Activated CD8-positive, alpha-beta T cell treated with anti-CD3 and anti-CD28 coated beads, Interleukin-2, amount 10 ng/mL, durations not matched to agents 7 days and 5 days (primary cell): ENCODE measurements at places on chromosomes 7 and 10. TPM values are rescaled to one million over a fixed set of nuclear protein-coding genes. Genes with fewer than 3 reads are reported as not detected.

- no peak for DNase-seq
Measured at GRCh38 chr7:2107386-2108070, 125.2 kb downstream of the MAD1L1 start.

- DNase-seq = no peak
Measured at GRCh38 chr10:90149563-90149962, 448.2 kb downstream of the KIF20B start.

DNA sequence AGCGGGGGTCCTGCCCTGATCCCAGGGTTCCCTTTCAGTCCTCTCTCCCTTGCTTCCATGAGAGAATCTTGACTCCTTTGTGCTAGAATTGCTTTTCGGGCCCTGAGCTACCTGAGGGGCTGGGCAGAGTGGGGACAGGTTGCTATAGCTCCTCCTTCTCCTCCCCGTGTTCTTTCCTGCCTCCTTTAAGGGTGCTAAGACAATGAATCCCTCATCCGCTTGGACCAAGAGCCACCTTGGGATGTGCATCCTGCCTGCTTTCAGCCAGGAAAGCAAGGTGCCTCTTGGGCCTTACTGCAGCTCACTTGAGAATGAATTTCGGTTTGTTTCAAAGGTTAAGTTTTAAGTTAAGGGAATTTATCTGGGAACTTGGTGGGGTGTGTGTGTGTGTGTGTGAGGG is 53.6 kb downstream of the ADRA2A start:
- DNase-seq = no peak

- no peak for DNase-seq
Measured at GRCh38 chr7:148699782-148700629, 1.3 kb downstream of the CUL1 start.

- DNase-seq = no peak
Measured at GRCh38 chr10:131226446-131227162, 84.9 kb downstream of the TCERG1L start.

GRCh38 chr10:6012121-6012905 is 35.0 kb upstream of the IL15RA start:
- peak; percentile 21 for DNase-seq

GRCh38 chr7:26346611-26347203 is 55.0 kb downstream of the SNX10 start:
- DNase-seq = no peak

DNA sequence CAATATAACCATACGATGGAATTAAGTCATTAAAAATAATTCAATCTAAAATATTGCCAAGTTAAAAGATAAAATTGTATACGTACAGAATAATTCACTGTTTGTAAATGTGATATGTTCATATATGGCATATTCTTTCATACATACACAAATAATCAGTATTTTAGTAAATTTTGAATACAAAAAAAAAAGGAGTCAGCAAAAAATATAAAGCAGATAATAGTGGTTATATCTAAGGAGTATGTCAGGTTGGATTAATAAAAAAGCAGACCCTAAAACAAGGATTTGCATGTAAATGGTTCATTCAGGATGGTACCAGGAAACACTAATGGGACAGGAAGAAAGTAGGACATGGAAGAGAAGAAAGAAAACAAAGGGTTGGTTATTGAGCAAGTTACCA is 59.5 kb downstream of the XPNPEP1 start:
- no peak for DNase-seq

Gene PEX1
- 16.8 TPM for total RNA-seq

Gene LDB3
- not detected for total RNA-seq

DNA sequence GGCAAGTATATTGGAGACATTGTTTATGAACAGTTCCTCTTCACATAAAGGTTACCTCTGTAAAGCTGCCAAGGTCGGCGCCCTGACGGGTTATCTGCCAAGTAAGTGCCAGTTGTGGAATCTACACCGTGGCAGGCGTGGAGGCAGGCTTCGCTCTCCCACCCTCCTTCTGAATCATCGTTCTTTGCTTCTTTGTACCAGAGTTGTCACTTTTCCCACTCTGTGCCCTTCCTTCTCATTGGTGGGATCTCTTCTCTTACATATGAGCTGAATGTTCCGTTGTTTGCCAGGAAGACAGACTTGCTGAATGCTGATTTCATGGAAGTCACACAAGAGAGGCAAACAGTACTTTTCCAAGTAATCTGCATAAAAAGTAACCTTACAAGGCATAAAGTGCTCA is 40.6 kb upstream of the PTPRZ1 start:
- no peak for DNase-seq

Gene NPTX2
- total RNA-seq = not detected

DNA sequence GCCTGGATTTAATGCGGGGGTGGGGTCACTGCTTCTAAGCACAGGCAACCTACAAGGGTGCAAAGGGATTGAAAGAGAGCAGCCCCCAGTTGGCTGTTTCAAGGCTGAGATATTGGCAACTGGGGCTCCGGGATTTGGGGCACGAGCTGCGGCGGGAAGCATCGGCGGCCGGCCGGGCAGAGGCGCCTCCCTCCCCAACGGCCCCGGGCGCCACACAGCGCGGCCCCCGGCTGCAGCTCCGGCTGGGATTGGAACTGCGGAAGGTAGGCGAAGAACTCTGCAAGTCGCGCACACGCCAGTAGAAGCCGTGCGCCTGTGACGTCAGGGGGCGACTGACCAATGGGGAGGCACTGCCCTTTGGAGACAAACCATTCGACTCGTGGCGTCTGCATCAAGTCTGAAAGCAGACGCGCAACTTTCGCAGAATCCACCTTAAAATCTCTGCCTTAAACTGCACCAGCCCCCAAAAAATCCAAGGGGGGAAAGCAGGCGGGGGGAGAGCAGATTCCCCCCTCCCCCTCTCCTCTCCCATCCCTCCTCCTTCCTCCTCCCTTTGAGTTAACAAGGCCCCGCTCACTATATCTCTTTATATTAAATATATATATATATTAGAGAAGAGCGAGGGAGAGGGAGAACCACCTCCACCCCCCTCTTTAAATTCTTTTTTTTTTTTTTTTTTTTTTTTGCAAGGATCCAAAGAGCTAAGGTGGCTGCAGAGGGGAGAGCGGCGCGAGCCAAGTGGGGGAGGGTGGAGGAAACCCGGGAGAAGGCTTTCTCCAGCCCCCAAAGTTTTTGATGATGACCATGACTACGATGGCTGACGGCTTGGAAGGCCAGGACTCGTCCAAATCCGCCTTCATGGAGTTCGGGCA is at the start of gene DLX6:
DLX6 (plus strand) TSS at position 371 of the 872 bp plus-strand sequence; CDS start at position 796, 425 bp downstream.
- DNase-seq = peak; percentile 41

GRCh38 chr7:45978010-45978681 is 57.1 kb upstream of the IGFBP3 start:
- no peak for DNase-seq

DNA sequence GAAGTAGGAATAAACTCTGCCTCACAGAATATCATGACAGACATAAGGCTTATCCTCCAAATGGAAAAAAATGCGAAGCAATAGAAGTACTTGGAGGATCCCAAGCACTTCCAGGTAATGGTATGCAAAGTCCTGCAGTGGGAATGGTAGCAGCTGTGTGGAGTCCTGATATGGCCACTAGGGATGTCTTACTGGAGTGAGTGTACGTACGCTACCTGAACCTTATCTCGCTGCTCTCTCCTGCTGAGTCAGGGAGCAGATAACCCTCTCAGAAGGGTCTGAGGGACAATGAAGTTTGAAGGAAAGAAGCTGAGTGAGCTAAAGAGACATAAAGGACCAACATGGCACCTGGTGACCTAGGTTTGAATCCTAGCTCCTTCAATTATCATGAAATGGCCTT is 42.2 kb downstream of the CH25H start:
- DNase-seq = no peak

- DNase-seq = peak; percentile 93
Measured at GRCh38 chr10:5977471-5978229, at the start of gene IL15RA. IL15RA (minus strand) TSS chr10:5977543; CDS start chr10:5977492, 51 bp downstream.

DNA sequence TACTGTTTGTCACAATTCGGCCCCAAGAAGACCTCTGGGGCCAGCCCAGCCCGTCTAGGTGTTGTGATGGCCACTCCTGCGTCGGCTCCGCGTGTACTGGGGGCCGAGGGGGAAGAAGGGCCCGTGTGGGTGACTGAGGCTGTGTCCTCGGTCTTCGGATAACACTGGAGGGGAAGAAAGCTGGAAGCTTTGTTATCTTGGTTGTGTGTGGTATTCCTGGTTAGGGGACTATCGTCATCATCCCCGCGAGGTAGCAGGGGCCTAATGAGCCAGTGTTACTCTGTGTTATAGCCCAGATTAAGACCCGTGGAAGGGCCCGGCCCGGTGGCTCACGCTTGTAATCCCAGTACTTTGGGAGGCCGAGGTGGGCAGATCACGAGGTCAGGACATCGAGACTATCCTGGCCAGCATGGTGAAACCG is 854 bp downstream of the MTG1 start:
- DNase-seq = no peak

GRCh38 chr7:148191391-148192065 is 399.0 kb upstream of the C7orf33 start:
- DNase-seq = no peak

GRCh38 chr7:132757783-132758182 is 181.5 kb upstream of the PLXNA4 start:
- DNase-seq = no peak

GRCh38 chr7:108648989-108649388 is 79.3 kb downstream of the DNAJB9 start:
- DNase-seq = no peak

Gene HHEX
- total RNA-seq = not detected

GRCh38 chr10:98170249-98171117 is 36.0 kb downstream of the R3HCC1L start:
- DNase-seq = peak; percentile 50

- DNase-seq = no peak
Measured at GRCh38 chr10:76066457-76066856, 635.0 kb downstream of the LRMDA start.

DNA sequence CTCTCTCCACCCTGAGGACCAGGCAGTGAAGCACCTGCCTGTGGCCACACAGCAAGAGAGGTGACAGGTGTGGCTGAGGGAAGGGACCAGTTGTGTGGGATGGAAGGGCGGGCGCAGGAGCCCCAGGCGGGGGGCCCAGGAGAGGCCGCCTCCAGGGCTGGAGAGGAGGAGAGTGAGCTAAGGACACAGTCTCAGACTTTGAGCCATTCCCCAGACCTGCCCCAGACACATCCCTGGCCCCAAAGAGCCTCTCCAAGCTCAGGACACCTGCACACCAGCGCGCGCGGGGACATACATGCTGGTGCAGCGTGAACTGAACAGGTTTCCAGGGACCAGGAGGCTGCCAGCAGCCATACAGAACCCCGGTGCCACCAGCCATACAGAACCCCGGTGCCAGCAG is 237.3 kb downstream of the MAD1L1 start:
- no peak for DNase-seq

Gene MYOF
- 0.39 TPM for total RNA-seq

Gene DKK1
- total RNA-seq = not detected

DNA sequence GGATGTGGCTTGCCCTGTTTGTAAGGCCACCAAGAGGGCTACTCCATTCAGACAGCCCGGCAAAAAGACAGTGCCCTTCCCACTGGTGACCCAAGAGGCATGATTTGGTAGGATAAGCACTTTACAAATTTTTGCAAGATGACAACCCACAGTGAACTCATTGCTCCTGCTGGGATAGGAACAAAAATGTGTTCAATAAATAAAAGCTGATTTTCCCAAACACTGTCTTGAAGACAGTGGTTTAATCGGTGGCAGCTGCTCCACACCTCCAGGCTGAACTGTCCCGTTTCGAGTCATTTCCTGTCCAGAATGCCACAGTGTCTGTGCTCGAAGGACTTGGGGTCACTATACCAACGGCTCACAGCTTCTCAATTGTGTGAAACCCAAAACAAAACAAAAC is 45.1 kb upstream of the NPTX2 start:
- no peak for DNase-seq

DNA sequence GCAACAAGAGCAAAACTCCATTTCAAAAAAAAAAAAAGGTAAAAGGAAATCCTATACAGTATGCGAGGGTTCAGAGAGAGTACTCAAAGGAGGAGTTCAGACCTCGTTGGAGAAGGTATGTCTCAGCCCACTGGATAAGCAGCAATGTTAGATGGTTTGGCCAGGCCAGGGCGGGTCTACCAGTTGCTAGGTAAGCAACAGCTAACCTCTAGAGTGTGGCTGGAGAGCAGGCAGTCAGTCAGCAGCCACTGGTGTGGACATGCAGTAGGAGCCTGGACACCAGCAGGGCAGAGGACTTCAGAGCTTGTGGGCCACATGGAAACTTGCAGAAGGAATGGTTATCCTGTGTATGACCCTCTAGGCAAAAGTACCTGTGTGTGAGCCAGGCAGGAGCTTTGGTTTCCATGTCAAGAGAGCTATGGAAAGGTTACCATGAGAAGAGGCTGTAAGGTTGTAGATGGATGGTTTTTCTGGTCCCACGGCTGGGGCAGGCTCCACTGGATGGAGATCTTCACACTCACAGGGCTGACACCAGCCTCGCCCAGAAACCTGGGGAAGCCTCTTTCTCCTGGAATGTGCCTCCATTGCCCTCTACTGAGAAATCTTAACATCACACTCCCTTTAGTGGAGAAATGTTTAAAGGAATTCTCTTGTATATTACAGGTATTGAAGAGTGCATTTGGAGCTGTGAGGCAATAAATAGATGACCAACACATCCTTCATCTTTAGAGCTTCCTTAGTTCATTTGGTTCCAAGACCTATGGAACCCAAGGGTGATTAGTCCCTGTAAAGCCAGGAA is 63.6 kb downstream of the CCDC186 start:
- no peak for DNase-seq

DNA sequence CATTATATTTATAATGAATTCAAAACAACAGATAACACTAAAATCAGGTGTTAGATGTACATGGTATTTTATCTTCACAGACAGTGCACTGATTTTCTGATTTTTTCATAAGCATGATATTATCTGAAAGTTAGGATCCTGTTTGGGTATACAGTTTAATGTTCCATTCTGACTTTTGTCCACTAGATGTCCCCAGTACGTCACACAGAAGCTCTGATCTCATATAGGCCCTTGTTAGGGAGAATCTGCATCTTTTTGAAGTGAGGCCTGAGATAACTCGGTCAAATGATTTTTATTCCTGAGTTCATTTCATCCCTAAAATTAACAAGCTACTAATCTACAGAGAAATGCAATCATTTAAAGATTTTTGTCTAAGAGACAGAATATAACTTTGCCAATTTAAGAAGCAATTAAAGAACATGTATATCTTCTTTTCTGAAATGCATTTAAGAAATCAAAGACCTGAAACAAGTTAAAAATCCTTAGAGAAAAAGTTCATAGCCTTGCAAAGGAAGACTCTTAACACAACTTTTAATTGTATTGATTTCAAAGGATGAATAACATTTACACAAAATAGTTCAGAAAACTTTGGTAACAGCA is 72.0 kb upstream of the TES start:
- DNase-seq = peak; percentile 64

DNA sequence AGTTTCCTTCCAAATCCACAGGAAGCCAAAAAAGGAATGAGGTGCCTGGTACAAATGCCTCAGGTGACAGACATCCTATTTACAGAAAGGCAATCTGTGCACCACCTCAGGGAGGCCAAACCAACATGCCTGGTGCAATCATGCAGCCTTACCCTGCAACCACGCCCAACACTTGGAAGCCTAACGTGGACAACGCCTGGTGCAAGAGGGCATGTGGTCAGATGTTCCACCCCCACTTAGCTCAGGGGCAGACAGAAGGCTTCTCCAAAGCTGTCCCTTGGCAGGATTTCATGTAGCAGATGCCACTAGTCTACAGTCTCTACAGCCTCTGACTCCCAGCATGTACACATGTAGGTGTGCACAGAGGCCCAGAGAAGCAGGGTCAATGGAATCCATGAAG is 89.5 kb downstream of the KCNMA1 start:
- DNase-seq = no peak
